Stimulated activated CD4-positive, alpha-beta T cell treated with anti-CD3 and anti-CD28 coated beads, Interleukin-1b, Interleukin-23, amount 100 ng/mL, for 1 hour (primary cell): ENCODE measurements at places on chromosomes 1 and 21.

DNA sequence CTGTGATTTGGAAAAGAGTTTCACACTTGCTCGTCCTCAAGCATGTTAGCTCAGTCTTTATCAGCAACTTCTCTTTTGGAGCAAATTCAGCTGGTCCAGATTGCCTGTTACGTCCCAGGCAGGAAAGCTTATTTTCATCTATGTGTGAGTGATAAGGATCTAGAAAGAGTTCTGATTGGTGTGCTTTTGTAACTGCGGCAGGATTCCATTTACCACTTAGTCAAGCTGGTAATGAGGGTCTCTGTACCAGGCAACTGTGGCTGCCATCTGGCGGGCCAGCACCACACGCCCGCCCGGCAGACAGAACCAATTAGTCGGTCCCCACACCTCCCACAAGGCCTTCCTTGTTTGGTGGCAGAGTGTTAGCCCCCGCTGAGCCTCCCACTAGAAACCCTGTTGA, 21.0 kb downstream of the C1orf87 start:
- no peak for DNase-seq

DNA sequence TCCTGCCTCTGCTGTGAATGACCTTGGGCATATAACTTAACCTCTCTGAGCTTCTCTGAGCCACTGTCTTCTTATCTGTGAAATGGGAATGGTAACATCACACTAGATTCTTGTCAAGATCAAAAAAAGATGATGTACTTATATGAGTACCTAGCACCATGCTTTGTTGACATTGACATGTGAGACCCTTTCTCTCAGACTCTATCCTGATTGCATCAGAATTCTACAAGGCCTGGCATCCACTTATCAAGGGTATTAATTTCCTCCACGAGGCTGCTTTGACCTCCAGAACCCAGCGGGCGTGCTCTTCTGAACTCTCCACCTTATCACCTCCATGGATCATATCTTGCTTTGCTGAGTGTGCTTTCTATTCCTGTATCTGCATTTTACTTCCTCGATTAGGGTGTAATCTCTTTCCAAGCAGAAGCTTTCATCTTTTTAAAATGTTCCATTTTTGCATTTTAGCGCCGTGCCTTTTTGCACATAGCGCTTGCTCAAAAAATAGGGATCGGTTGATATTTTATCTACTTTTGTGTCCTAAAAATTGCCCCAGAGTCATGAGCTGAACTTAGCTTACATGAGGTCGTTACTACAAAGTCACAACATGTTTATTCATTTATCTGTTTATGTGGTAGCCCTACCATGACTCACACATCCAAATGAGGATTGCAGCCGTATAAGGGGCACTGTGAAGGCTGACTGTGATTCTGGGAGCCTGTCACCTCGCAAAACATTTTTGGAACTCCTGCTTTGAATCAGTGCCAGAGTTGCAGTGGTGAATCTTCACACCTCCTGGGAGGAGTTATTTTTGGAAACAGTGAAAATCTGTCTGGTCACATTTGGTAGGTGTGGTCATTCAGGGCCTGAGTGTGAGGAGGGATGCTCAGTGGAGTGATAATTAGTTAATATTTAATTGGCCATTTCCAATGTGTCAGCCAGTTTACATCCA, 63.2 kb downstream of the IER5 start:
- DNase-seq = no peak

DNA sequence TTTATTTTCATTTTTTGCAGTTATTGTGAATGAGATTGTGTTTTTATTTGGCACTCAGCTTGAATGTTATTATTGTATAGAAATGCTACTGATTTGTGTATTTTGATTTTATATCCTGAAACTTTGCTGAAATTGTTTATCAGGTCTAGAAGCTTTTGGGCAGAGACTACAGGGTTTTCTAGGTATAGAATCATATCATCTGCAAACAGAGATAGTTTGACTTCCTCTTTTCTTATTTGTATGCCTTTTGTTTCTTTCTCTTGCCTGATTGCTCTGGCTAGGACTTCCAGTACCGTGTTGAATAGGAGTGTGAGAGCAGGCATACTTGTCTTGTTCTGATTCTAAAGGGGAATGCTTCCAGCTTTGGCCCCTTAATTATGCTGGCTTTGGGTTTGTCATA, 27.3 kb downstream of the ZNF691 start:
- DNase-seq = no peak

GRCh38 chr1:23578311-23578996, 19.2 kb upstream of the ID3 start:
- DNase-seq = no peak

DNA sequence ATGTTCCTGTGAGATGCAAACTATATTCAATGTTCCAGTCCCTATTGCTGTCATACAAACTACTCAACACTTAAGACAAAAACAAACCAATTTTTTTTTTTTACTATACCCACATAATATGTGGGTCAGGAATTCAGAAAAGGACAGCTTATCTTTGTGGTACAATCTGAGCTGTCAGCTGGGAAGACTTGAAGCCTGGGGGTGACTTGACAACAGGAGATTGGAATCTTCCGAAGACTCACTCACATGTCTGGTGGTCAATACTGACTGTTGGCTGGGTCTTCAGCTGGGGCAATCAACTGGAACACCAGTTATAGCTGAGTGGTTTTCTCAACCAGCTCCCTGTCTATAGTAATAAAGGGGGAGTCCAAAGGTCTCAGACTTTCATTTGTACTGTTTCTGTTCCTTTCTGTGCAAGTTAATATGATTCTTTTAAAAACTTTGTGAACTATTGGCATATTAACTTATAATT, 81.7 kb upstream of the ATP1B1 start:
- no peak for DNase-seq

- no peak for DNase-seq
Measured at GRCh38 chr1:150928286-150928685, 2.1 kb downstream of the SETDB1 start.

GRCh38 chr1:24768873-24769605, 23.8 kb downstream of the CLIC4 start:
- no peak for DNase-seq

DNA sequence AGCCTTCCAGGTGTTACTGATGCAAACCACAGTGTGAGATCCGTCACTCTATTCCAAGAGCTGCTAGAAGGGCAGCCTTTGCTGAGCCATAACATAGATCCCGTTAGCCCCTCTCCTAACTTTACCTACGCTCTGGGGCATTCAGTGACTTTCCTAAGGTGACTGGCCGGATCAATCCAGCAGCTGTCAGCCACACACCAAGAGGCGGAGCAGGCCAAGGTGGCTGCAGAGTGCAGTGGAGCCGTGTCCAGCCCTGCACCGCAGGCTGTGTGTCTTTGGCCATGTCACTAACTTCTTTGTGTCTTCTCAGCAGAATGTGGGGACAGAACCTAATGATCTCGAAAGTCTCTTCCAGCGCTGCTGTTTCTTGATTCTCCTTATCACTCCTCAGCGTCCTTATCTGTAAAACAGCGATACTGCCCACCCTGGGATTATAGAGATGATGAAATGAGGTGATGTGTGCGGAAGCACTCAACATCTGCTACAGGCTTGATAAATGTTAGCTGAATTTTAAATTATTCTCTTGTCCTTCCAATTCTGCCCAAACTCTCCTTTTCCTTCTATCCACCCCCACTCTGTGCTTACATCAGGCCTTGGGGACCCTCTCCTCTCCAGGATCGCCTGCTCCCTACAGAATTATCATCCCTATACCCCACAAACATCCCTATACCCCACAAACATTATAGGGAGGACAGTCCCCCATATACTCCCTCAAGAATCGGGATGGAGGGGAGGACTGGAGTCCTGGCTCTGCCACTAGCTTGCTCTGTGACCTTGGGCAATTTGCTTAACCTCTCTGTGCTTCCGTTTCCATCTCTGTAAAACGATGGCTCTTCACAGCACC, 25.8 kb upstream of the LRRN2 start:
- DNase-seq = no peak

DNA sequence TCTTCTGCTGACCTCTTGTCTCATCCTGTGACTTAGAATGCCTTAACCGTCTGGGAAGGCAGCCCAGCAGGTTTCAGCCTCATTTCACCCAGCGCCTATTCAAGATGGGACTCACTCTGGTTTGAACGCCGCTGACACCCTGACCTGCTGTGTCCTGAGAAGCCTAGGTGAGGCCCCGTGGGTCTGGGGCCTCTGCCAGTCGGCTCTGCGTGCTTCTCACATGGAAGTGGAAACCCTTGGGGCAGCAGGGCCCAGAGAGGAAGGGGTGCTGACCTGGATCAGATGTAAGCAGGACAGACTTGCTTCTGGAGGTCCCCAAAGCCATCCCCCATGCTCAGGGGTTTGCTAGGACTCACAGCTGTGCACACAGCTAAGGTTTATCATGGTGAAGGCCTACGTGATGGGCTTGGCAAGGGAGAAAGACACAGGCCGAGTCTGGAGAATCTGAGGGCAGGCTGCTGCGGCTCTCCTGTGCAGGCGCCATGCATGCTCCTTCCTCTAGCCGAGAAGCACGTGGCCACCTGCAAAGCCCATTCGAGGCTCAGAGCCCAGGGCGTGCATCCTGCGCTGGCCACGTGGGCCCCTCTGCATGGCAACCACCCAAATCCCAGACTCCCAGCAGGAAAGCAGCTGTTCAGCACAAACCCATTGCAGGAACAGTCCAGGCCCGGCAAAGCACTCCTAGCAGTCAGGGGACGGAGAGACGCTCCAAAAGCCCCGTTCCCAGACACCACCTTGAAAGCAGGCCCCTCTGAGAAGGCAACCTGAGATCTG, 3.8 kb downstream of the TRPM2 start:
- DNase-seq = no peak

GRCh38 chr1:163401211-163401610, 79.5 kb downstream of the NUF2 start:
- no peak for DNase-seq

- DNase-seq = no peak
Measured at GRCh38 chr1:31396633-31397351, 16.2 kb upstream of the SERINC2 start.

- DNase-seq = no peak
Measured at GRCh38 chr1:183493540-183494245, 21.4 kb downstream of the SMG7 start.

- DNase-seq = no peak
Measured at GRCh38 chr1:234528074-234528865, 49.3 kb upstream of the TARBP1 start.

- no peak for DNase-seq
Measured at GRCh38 chr1:245158913-245159312, 4.1 kb downstream of the KIF26B start.

DNA sequence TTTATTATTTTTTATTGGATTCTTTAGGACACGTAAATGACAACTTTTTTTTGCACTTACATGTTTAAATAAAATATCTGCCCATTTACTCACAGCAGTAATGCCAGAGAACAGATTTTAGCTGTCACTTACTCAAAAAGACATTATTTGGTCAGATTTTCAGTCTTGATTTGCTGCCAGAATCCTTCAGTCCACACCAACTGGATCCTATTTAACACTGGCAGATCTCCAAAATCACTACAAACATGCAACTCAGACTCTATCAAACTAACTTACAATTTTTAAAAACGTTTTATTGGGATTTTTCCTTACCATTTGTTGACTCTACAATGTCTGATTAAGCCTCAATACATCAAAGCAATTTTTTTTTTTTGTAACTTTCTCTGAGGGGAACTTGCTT, 11.1 kb downstream of the ATP6V1G3 start:
- no peak for DNase-seq

- DNase-seq = no peak
Measured at GRCh38 chr1:207393610-207394009, 60.5 kb upstream of the CR2 start.
